ENCODE measurements at places on chromosomes 5 and 9. TPM values are rescaled to one million over a fixed set of nuclear protein-coding genes. Genes with fewer than 3 reads are reported as not detected.
A peak's percentile ranks its signal among the peaks of the same experiment; 100 is the strongest.

- peak; percentile 63 for DNase-seq
Measured at GRCh38 chr9:116899337-116900006, 212.4 kb downstream of the TRIM32 start.

DNA sequence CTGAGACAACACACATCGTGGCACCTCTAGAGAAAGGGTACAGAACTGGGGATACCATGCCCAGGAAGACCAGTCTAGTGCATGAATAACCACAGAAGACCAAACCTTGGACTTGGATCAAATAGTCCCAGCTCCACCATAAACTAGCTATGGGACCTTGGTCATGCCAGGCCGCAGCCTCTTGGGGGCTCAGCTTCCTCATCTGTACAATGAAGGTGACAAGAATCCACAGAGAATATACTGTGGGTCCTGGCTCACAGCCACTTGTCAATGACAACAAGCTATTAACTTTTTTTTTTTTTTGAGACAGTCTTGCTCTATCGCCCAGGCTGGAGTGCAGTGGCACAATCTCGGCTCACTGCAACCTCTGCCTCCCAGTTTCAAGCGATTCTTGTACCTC lies 3.9 kb downstream of the KYAT1 start:
- DNase-seq = no peak

The FOXD4L6 gene
- total RNA-seq = not detected

The IL4 gene
- not detected for total RNA-seq

The NUTM2F gene
- total RNA-seq = not detected

- DNase-seq = peak; percentile 63
Measured at GRCh38 chr5:31232273-31232888, 38.9 kb downstream of the CDH6 start.

Measured in endodermal cell (in vitro differentiated cells).